ENCODE measurements at places on chromosomes 4 and X.

DNA sequence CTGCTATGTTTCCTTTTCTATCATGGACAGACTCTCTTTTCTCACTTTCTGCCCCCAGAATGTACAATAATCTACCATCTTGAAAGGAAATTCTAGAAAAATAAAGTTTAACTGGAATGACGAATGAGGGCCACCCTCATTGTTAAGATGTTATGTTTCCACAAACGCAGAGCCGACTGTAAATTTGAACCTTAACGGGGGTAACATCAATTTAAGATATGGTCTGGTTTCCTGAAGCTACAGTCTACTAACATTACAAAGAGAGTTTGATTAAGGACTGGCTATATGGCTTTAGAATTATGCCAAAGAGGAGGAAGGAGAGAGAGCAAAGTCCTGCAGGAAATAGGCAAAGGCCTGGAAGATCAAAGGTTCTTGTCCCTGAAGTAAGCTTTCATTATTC is 227.2 kb downstream of the USP46 start:
- DNase-seq: no peak

- no peak for DNase-seq
Measured at GRCh38 chr4:123995936-123996335, 599.3 kb downstream of the SPRY1 start.

DNA sequence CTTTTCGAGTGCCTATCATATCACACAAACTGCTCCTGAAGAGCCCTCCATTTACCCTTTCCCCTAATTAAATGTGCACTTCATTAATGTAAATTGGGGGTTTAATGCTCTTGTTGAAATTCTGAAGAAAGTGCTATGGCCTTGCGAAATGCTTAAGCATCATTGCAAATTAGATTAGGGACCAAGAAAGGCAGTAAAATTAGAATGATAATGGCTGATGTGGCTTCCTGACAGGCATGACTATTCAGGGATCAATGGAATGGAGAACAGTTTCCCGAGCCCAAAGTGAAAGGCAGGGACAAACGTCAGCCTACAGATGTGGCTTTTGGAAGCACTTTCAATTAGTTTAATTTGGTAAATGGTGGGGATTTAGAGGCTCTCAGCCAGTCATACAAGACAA is 120.1 kb downstream of the NKX6-1 start:
- no peak for DNase-seq

DNA sequence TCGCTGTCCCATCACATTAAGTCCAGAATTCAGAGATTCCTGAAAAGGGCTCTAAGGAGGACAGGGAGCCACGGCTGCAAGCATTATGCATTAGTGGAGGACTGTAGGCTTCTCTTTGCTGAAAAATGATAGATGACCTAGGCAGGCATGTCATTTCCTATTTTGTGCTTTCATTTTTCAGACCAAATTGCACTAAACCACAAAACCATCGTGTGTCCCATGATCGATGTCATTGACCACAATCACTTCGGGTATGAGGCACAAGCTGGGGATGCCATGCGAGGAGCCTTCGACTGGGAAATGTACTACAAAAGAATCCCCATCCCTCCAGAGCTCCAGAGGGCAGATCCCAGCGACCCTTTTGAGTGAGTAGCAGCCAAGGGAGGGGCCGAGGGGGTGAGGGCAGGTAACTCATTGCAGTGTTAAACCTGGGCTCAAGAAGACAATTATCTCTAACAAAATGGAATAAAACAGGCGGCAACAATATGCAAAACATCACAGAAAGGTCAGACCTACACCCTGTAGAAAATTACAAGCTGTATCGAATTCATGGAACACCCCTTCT is 355.2 kb upstream of the GALNT7 start:
- DNase-seq: no peak

DNA sequence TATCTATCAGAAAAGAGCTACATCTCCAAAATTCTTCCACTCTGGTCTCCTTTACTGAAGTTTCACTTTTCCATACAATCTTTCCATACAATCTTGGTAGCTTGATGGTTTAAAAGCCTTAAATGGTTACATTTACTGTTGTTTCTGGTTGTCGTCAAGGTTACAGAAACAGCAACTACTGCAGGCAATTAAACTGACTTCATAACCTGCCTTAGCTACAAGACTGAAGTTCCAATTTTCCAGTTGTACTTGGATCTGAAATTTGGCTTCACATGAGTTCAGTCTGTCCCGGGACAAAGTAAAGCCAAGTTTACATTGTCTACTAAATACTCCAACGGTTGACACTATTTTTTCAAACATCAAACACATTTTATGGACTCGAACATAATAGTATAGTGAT is 326.4 kb downstream of the ANKRD50 start:
- DNase-seq: no peak

GRCh38 chr4:77127215-77127614 is 29.8 kb upstream of the CCNG2 start:
- no peak for DNase-seq

DNA sequence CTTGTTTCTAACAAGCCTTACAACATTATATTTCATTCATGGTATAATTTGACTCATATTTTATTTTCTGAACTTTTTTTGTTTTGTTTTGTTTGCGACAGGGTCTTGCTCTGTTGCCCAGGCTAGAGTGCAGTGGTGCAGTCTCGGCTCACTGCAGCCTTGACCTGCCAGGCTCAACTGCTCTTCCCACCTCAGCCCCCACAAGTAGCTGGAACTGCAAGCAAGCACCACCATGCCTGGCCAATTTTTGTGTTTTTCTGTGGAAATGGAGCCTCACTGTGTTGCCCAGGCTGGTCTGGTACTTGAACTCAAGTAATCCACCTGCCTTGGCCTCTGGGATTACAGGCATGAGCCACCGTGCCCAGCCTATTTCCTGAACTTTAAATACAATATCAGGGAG is 42.5 kb downstream of the GRID2 start:
- no peak for DNase-seq

GRCh38 chrX:42615161-42615563 is 162.8 kb downstream of the PPP1R2C start:
- DNase-seq: peak; percentile 8

DNA sequence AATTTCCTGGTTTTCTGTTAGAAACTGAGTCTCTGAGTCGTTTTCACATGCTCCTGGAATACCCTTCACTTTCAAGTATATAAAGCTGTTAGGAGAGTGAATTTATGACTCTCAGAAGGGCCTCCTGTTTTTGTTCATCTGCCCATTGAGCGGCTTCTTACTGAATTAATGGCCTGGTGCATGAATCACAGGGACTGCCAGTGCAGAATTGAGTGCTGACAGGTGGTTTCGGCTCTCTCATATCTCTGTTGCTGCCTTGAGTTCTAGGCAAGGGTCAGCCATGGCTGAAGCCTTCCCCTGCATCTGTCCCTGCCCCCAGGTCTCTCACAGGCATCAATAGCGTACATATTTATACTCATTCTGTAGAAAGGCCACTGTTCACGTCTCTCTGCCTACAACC is 22.7 kb upstream of the SEPSECS start:
- DNase-seq: no peak

DNA sequence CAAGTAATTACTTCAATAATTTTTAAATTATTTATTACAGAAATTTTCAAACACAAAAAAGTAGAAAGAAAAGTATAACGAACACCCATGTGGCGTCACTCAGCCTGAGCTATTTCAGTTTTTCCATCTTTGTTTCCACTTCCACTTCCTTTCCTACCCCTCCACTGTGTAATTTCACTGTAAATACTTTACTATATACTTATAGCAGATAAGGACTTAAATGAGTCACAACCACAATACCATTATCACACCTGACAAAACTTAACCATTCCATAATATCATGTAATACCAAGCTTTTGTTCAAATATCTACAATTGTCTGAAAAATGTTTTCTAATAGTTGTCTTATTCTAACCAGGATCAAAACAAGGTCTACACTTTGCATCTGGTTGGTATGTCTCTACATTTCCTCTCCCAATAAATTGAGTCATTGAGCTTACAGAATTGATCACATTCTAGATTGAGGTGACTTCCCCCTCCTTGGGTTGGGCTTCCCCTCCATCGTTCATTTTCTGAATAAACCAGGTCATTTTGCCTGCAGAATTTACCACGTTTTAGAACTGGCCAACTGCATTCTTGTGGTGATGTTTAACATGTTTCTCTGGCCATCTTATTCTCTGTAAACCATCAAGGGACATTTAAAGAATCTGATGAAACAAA is 48.7 kb downstream of the ATP10D start:
- no peak for DNase-seq

GRCh38 chr4:7027284-7027683 is 15.9 kb upstream of the TADA2B start:
- DNase-seq: no peak

GRCh38 chrX:116272322-116272721 is 101.8 kb downstream of the AGTR2 start:
- no peak for DNase-seq

DNA sequence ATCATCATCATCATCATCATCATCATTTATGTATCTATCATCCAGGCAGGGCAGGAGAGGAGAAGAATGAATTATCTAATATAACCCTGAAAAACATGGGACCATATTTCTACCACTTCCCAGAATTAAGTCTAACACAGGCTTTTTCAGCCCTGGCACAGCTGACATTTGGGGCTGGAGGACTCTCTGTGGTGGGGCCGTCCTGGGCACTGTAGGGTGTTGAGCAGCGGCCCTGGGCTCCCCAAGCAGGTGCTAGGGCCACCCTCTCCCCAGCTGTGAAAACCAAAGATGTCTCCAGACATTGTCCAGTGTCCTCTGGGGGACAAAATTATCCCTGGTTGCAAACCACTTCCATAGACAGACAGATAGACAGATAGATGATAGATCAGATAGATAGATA is 288.4 kb downstream of the CRLF2 start:
- no peak for DNase-seq

DNA sequence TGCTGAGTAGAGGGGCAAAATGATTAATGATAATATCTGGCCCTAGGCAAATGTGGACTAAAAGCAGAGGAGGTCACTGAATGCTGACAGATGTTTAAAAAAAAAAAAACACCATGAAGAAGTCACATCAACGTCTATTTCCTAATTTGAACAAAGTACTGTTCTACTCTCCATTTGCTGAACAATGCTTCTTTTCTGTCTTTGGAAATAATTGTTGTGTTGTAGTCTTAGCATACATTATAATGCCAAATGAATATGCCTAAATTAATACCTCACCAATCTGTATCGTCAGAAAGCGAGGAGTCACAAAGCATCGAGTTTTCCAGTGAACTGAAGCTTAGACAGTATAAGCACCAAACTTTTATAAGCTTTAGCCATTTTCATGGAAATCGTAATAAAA is 140.9 kb upstream of the JADE1 start:
- DNase-seq: no peak

- DNase-seq: no peak
Measured at GRCh38 chr4:146567396-146567795, 45.7 kb upstream of the SLC10A7 start.

DNA sequence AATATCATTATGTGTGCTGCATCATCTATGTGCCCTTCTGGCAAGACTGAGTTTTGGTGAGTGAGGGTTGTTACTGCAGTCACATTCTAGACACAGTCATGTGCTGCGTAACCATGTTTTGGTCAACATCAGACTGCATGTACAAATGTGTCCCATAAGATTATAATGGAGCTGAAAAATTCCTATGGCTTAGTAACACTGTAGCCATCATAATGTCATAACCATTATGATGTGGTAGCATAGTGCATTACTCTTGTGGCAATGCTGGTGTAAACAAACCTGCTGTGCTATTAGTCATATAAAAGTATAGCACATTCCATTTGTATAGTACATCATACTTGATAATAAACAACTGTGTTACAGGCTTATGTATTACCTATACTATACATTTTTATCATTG is 198.1 kb upstream of the NUDT6 start:
- no peak for DNase-seq

DNA sequence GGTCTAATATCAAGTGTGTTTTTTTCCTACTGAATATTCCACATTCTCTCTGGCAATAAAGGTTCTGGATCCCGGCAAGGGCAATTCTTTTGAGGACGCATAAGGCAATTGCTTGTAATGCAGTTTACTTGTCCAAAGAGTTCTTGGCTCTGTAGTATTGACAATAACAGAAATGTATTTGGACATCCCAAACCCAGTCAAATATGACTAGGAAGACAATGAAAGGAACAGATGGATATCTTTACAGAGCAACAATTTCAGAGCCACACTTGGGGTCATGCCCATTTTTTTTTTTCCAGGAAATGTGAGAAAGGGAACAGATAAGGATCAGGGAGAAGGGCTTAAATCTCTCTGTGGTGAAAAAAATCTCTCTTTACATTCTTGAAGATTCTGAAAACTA is 12.2 kb downstream of the GK2 start:
- DNase-seq: no peak

DNA sequence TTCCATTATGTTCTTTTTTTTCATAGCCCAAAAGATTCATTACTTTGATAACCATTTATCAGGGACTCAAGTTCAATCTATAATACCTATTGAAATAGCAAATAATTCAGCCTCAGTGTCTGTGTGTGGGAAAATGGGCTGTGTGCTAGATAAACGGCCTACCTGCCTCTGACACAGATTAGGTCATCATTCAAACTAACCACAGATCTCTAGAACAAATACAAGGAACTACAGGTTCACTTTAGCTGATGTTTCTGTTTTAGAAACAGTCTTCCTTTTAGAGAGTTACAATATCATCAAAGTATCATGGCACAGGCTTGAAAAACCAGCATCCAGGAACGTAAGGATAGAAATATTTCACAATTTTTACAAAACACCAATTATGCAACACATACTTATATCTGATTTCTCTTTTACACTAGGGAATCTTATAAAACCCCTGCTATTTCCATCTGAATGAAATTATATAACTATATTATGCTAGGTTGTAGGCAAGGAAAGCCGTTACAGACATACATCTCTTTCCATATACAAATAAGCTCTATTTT is 56.6 kb upstream of the MAB21L2 start:
- no peak for DNase-seq

DNA sequence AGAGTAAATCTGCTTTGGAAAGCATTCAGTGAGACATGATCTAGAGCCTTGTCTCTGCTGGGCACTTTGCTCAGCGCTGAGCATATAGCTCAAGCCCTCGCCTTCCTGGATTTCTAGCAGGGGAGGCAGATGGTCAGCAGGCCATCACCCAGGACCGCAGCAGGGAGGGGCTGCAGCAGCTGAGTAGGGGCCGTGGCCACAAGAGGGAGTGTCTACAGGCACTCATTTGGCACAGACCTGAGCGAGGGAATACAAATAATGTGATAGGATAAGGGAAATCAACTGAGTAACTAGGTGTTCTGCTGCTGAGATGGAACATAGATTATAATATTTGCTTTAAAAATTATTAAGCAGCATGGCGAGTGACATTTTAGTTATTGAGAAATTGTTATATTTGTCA is 30.2 kb downstream of the OFD1 start:
- DNase-seq: no peak

GRCh38 chr4:150096625-150097024 is 18.4 kb downstream of the DCLK2 start:
- no peak for DNase-seq

GRCh38 chr4:125359960-125360634 is 45.3 kb downstream of the FAT4 start:
- no peak for DNase-seq

GRCh38 chrX:136858007-136858756 is 22.3 kb downstream of the RBMX start:
- DNase-seq: no peak

Data from RPMI8226 (cell line).